ENCODE measurements at places on chromosomes 3 and 15.

- DNase-seq: no peak
Measured at GRCh38 chr3:127915115-127915936, at the start of gene KBTBD12. Gene KBTBD12 (plus strand): TSS chr3:127915232. CDS start chr3:127923062, 7,830 bp downstream.

DNA sequence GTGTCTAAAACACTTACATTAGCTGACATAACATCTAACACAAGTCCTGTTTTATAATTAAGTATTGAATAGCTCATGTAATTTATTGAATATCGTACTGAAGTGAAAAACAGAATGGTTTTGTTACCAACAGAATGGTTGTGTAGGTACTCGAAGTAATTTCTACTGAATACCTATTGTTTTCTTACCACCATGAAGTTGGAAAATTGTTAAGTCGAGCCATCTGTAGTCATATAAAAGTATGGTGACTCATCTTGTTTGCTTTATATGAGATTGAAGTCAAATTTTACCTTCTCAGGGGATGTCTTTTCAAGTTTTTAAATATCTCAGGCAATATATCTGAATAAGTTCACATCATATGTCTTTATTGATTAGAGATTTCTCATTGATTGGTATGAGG lies 37.6 kb downstream of the PIAS1 start:
- no peak for DNase-seq

DNA sequence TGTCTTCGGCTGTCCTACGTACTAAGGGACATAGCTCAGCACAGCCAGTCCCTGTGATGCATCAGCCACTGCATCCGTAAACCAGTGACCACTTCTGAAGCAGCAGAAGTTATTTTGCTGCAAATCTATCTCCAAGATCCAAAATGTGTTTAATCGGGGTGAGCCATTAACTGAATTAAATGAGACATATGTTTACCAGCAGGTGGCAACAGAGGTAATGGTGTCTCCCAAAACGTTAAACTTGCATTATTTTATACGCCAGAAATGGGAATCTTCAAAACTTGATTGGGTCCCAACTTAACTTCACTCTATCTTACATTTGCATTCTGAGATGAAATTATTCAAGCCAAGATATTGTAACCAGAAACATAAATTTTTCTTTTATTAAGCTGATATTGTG lies 75.3 kb upstream of the BOC start:
- no peak for DNase-seq

GRCh38 chr3:127702151-127702578 lies 29.4 kb downstream of the ABTB1 start:
- no peak for DNase-seq

GRCh38 chr3:150073031-150073430 lies 102.3 kb upstream of the PFN2 start:
- no peak for DNase-seq

GRCh38 chr15:56327721-56328502 lies 37.3 kb upstream of the TEX9 start:
- DNase-seq: no peak

DNA sequence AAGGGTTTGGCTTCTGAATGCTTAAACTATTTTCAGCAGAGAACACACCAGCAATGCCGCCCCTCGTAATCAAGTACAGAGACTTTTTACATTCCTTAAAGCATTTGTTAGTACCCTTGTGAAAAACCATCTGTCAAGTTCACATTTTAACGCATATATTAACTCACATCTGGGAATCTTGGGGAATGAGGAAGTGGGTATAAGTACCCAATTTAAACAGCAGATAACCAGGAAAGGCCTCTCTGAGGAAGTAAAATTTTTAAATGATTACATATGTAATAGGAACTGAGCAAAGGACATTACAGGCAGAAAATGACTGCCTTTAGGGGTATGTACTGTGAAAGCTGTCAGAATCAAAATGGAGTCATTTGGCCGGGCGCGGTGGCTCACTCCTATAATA lies 12.8 kb upstream of the CFAP44 start:
- no peak for DNase-seq

- no peak for DNase-seq
Measured at GRCh38 chr3:153553605-153553945, 391.5 kb downstream of the RAP2B start.

DNA sequence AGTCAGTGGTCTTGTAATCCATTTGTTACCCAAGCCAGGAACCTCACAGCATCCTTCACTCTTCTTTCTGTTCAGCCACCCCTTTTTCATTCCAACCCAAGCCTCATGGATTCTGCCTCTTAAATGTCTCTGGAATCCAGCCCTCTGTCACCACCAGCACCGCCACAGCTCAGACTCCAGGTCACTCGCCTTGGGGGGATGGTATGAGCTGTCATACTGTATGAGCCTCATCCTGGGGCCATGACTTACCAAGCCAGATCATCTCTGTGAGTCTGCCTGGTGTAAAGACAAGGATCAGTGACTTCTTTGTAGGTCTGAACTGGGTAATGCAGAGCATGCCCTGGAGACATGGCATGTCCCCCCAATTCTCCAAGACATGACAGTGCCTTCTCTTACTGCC lies 79.6 kb downstream of the PGPEP1L start:
- no peak for DNase-seq

- no peak for DNase-seq
Measured at GRCh38 chr15:66505430-66505811, 295 bp downstream of the ZWILCH start.

GRCh38 chr3:120049881-120050539 lies 44.2 kb downstream of the GSK3B start:
- DNase-seq: no peak

DNA sequence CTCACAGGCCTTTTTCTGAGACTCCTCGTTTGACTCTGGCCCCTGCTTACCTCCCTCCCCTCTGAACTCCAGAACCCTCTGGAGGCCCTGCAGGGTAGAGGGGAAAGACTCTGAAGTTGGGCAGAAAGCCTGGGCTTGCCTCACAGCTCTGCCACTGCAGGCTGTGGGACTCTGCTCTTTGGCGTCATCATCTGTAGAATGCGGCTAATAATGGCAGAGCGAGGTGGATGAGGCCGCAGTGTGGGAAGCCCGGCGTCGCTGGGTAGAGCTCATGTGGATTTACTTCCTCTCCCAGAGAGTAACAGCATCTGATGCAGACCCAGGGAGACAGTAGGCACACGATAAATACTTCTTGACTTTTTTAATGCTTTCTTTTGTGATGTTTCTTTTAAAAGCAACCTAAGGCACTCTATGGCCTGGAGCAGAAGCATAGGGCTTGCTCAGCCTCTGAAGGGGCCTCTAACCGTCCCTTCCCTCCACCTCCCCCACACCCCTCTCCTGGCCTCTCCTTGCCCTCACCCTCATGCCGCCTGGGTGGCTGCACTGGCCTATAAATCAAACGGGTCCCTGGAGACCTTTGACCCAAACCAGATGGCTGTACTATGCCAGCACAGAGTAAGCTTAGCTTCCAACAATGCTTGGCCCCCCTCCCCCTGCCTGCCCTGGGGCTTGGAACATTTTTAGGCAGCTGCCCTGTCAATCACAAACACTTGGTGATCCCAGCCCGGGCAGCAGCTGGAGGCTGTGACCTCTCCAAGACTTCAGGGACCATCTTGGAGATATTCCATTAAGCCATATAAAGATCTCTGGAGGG lies 32.9 kb downstream of the SPSB4 start:
- DNase-seq: no peak

DNA sequence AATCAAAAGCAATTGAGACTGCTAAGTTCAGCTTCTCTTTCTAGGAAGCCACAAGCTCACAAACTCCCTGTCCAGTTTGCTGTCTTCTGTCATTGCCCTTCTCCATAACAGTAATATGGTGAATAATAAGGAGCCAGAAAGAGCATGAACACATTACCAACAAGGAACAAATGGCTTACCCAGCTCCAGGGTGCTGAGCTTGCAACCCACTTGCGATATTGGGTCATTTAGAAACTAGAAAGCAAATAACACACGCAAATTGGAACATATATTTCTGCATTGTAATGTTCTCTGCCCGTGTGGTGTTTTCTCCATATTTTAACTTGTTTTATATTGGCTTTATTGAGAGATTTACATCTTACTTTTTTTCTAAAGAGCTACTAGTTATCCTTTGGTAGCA lies 325.3 kb downstream of the GBE1 start:
- no peak for DNase-seq

- DNase-seq: no peak
Measured at GRCh38 chr3:169493521-169494141, 169.9 kb downstream of the MECOM start.

GRCh38 chr3:100043271-100043670 lies 71.0 kb downstream of the FILIP1L start:
- no peak for DNase-seq

GRCh38 chr3:168154089-168154488 lies 58.4 kb upstream of the GOLIM4 start:
- no peak for DNase-seq

DNA sequence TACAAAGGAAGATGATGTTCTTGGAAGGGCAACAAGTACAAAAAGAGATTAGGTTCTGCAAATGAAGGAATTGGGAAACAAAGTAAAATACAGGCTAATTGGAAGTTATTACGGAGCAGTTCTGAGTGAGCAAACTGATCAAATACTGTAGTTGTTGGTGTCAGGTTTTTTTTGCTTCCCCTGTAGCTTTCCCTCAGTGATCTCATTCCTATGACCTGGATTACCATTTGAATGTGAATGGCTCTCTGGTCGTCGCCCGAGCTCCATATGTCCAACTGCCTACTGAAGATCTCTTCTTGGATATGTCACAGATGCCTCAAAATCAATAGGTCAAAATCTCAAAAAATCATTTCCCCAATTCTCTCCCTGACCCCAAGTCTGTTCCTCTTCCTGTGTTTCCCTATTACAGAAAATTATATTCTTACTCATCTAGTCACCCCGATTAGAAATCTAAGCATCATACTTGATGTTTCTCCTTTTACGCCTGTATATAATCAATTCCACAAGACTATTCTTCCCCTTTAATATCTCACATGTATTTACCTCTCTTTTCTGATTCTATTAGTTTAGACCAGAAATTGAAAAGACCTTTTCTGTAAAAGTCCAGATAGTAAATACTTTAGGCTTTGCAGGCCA lies 29.0 kb downstream of the GOLM2 start:
- DNase-seq: no peak

DNA sequence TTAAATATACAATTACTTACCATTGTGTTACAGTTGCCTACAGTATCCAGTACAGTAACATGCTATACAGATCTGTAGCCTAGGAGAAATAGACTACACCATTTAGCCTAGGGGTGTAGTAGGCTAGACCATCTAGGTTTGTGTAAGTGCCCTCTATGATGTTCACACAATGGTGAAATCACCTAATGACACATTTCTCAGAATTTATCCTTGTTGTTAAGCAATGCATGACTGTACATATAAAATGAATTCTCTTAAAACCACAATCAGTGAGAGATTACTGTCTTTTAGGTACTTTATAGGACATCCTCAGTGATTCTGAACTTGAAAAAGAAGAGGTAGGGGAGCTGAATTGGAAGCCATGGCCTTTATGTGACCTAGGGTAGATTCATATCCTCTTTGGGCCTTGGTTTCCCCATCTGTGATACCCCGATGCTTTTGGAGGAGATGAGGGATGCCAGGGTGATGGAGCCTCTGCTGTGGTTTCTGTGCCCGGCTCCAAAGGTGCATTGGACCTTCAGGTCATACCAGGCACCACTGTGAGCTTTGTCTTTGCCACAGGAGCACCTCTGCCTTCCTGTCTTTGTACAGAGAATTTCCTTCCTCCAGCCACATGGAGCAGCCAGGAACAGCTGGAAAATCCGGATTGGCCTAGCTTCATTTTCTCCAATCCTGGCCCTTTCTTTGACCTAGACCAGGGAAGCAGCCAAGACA lies 51.9 kb upstream of the FLNB start:
- no peak for DNase-seq

DNA sequence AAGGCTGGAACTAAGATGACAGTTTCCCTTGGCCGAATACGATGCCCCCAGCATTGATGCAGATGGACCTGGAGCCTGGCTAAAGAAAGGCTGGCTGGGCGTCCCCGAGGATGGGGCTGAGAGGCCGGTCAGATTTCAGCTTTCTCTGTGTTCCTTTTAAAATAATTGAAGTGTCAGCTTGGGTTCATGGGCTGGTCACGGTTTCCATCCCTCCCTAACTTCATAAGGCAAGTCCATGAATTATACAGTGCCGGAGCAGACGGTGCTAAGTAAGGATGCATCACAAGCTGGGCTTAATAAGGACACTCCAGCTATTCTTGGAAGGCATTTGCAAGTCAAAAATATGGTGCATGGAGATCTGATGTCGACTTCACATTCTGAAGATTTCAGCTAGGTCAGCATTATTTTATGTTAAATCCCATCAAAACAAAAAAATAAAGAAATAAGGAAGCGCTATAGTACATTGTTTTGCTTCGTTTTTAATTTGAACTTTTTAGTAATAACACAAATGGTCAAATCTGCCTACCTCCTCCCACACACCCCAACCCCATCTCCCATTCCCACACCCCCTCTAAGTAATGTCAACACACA lies 220.8 kb downstream of the RPLP1 start:
- no peak for DNase-seq

DNA sequence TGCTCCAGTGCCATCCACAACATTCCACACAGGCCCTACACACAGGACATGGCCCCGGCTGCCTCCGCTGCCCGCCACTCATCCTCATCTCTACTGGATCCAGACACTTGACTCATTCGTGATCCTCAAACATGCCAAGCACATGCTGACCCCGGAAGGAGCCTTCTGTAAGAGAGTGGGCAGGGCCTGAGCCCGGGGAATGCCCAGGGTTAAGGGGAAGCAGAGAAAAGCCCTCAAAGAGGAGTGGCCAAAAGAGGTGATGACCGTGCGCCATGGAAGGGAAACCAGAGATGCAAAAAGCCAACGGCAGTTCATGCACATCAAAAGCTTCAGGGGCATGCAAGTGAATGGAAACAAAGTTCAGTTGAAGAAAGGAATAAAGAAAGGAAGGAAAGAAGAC lies 46.1 kb downstream of the RFTN1 start:
- DNase-seq: peak; percentile 31

DNA sequence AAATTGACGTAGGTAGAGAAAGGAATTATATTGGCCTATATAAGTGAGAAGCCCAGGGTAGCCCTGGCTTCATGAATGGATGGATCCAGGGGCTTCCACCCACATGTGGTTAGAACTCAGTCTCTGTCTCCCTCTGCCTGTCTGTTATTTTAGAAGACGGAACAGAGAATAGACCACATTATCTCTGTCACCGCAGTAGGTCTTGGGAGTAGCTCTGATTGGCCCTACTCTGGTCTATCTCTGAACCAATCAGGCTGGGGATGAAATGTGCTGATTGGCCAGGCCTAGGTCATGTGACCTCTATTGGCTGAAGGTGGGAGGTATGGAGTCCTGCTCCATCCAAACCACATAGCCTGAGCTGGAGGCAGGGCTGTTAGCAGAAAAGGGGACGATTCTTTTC lies 143.0 kb upstream of the PRR23C start:
- DNase-seq: no peak

All from stimulated activated CD4-positive, alpha-beta T cell treated with anti-CD3 and anti-CD28 coated beads, Interleukin-4, amount 100 ng/mL, for 24 hours (primary cell).